ENCODE measurements at places on chromosomes 6 and 20.

- no peak for DNase-seq
Measured at GRCh38 chr6:148157841-148158240, 184.8 kb upstream of the SASH1 start.

GRCh38 chr20:31785089-31785488, 34.1 kb upstream of the MYLK2 start:
- DNase-seq = no peak

GRCh38 chr6:49550492-49551077, at the start of gene C6orf141:
Gene C6orf141 (plus strand): TSS chr6:49550668. CDS start chr6:49550793, 125 bp downstream.
- DNase-seq = peak; percentile 9

DNA sequence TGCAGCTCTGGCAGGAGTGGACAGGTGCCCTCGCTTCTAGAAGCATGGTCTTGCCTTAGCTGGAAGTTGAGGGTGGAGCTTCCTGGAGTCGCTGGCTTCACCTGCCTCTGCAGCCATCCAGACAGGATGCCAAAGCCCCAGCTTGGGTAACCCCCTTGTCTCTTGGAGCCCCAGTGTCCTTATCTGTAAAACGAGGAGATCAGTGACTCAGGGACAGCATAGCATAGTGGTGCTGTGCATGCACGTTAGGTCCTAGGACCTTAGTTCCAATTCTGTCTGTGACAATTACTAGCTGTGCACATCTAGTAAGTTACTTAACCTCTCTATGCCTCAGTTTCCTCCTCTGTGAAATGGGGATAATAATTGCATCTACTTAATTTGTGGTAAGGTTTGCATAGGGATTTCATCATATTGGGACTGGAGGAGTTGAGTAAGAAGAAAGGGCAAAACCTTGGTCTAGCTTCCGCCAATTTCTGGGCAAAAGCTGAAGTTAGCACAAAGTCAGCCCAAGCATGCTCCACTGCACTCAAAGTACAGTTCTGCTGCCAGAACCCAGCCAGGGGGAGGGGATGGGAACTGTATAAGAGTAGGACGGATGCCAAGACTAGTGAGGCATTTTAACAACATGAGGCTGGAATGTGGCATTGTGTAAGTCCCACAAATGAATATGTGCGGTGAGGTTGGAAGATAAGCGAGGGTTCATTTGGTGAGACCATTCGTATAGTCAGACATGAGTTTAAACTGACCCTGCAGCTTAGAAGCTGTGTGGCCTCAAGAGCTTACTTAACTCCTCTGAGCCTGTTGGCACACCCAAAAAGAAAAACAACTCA, 24.5 kb downstream of the TOX2 start:
- no peak for DNase-seq

- DNase-seq = no peak
Measured at GRCh38 chr20:14401479-14402138, 64.2 kb upstream of the FLRT3 start.

- no peak for DNase-seq
Measured at GRCh38 chr6:2969549-2969948, 1.8 kb downstream of the SERPINB6 start.

DNA sequence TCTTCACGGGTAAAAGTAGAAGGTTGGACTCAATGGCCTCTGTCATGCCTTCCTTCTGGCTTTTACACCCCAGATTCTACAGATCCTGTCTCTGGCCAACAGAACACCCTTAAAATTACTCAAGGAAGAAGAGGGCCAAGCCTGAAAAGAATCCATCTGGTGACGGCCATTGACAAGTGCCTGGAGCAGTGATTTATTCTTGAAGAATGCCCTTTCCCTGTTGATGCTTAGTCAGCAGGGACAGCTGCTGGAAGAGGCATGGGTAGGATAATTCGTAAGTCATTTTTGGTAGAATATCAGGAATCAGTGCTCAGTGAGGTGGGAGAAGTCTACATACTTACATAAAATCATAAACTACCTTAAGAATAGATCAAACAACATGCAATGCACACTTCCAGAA, 397.9 kb downstream of the SAMD5 start:
- DNase-seq = no peak

DNA sequence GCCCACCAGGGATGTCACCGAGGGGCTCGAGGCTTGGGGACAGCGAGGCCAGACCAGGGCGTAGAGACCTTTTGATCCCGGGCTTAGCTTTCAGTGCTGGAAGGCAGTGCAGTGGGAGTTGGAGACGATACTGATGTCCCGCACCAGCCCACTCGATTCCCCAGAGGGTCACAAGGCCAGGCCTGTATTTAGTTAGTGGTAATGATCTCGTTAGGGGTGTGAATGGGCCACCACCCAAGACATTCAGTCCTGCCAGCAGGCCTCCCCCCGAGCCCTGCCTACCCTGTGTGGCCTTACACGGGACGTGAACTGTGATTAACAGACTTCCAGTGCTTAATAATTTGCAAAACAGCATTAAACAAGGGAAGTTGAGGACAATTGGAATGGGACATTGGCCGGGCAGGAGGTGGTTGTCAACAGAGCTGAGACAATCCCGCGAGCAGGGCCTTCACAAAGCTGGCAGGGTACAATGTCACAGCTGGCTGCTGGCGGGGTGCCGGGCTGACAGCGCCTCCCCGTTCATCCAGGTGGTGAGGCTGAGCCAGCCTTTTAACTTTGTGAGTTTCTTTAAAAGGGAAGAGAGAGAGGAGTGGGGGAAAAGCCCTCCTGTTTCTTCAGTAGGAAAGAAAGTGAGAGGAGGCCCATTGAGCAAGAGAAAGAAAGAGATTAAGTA, 175.3 kb upstream of the RALGAPA2 start:
- DNase-seq = no peak

DNA sequence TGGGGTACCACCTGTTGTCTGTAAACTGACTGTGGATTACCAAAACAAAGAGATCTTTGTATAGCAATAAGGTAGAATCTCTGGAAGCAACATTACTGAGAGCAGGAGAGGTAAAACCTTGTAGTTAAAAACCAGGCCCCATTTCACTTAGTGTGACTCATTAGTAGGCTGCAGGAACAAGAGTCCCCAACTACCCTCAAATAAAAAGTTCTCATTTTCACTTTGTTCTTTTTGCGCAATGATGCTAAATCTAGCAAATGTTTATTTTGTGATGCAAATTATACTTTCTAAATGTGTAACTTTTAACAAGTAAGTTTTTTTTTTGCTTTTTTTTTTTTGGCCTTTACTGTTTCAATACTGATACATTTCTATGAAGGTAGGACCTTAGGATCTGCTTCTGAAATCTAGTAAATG, 67.1 kb downstream of the ESF1 start:
- DNase-seq = no peak

- DNase-seq = no peak
Measured at GRCh38 chr20:3686867-3687321, 5.1 kb upstream of the ADAM33 start.

GRCh38 chr20:52012079-52012478, 179.5 kb downstream of the ZFP64 start:
- no peak for DNase-seq

- no peak for DNase-seq
Measured at GRCh38 chr20:24011282-24011681, 22.7 kb upstream of the GGTLC1 start.

DNA sequence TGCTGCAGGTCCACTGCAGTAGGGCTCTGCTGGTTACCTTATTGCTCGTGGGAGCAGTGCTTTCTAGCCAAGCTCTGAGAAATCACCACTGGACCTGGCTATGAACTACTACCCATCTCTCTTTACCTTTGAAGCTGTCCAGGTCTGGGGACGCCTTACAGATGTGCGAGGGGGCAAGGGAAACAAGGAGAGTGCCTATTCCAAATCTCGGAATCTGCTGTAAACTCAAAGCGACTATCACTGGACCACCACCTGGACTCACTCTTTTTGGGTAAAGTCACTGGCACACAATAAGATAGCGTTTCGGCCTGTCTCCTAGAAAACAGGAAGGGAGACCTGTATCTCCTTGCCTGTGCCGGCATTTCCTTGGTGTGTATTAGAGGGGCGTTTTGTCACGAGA, 5.3 kb downstream of the NRN1 start:
- no peak for DNase-seq

GRCh38 chr6:156279261-156279969, 497.8 kb upstream of the ARID1B start:
- no peak for DNase-seq

DNA sequence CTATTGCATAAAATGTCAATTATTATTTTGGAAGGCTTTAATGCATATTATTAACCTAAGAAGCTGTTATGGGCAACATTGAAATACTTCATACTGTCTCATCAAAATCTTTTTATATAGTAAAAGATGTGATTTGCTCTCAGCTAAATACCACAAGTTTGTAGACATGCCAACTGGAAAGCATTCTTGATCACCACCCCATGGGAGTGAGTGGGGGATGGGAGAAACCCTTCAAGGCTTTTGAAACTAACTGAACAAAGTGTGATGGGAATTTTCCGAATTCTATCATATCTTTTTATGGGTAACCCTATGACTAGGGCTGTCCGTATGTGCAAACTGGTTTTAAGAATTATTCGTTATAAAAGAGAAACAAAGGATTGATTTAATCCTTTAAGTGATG, 377.3 kb upstream of the JAG1 start:
- no peak for DNase-seq

GRCh38 chr6:37277001-37277409, 19.1 kb upstream of the TMEM217 start:
- no peak for DNase-seq

DNA sequence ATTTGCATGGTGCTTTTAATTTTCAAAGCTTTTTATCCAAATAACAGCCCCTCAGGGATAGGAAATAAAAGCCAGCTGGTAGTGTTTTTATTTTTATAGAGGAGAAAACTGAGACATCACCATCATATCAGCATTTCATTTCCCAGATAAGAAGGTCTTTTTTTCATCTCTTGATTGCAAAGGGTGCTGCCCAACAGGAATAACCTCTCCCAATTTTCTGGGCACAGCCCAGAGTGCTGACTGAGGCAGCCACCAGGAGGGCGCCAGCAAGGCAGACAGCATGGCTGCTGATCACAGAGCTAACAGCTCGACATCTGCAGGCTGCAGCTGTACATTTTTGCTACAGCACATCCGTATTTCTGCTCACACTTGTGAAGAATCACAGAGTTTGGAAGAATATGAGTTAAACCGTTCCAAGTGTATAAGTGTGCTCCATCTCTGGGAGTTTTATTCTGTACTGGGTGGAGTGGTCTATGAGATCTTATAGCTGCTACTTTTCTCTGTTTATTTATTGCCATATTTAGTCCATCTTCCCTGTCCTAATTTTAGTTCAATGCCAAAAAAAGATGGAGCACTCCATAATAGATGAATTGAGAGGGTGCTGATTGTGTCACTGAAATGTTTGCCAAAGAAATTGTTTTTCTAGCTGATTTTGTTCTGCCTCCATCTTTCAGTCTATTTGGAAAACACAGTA, 85.5 kb upstream of the C20orf144 start:
- DNase-seq = no peak
